NCI-H1930 (cell line): ENCODE measurements at places on chromosomes 2 and 18.

DNA sequence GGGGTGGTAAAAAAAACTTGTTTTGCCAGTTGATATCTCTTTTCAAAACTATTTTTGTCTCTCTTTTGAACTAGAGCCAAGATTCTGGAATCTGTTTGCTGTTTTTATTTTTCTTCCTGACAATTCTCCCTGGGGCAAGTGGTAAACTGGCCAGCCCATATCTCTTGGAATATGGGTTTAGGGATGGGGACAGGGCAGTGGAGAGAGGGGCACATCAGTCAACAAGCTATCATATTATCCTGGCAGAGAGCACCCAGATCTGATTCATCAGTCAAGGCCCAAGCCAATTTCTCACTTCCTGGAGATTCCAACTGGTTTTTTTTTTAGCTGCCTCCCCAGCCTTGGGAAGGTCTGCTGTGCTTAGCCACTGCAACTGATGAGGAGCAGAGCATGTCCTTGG is 52.3 kb downstream of the ARHGAP28 start:
- no peak for DNase-seq

- DNase-seq, result no peak
Measured at GRCh38 chr2:17252258-17252657, 266.0 kb downstream of the RAD51AP2 start.

DNA sequence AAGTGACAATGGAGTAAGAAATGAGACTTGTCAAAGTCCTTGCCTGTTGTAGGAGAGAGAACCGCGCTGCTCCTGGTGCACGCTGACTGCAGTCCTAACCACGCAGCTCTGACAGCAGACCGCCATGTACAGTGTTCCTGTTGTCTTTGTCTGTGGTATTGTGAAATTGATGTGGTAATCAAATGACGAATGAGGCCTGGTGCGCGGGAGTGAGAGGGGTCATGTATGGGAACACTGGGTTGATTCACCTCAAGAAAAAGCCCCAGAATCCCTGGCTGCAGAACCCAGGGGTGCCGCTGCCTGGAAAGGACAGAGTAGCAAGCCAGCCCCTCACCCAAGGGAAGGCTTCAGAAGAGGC is 64.0 kb downstream of the INPP4A start:
- no peak for DNase-seq

GRCh38 chr2:54680397-54681041 is 42.9 kb upstream of the EML6 start:
- DNase-seq, result no peak

DNA sequence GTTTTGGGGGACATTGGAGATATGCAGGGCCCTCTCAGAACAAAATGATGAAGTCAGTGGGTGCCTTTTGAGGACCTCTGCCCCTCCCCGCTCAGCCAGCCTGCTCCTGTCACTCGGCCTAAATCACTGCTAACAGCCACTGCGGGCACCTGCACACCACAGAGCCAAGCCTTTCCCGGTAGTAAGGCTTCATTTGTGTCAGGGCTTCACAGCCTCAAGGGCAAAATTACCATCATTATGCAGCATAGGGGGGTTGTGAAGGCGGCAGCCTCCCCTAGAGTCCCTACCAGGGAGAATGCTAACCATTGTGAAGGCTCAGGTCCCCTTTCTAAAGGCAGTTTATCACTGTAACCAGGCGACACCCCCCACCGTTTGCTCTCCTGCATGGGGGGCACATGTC is 519.8 kb upstream of the MYT1L start:
- no peak for DNase-seq

DNA sequence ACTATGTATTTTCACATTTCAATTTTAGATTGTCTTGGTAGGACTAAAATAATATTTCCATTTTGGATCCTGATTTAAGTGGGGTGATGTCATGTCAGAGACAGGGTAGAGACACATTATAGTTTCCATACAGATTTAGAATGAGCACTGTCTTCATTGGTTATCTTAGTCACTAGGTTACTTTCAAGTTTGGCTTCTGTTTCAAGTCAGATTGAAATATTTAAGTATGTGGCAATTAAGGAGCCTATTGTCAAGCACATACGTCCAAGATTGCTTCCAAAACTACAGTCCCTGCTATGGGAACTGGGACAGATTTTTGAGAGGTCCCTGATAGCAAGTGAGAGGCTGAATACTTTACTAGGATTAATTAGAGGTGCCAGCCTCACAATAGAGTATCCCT is 89.2 kb upstream of the FAM117B start:
- DNase-seq, result no peak

- no peak for DNase-seq
Measured at GRCh38 chr2:189913821-189914220, 129.6 kb downstream of the PMS1 start.

DNA sequence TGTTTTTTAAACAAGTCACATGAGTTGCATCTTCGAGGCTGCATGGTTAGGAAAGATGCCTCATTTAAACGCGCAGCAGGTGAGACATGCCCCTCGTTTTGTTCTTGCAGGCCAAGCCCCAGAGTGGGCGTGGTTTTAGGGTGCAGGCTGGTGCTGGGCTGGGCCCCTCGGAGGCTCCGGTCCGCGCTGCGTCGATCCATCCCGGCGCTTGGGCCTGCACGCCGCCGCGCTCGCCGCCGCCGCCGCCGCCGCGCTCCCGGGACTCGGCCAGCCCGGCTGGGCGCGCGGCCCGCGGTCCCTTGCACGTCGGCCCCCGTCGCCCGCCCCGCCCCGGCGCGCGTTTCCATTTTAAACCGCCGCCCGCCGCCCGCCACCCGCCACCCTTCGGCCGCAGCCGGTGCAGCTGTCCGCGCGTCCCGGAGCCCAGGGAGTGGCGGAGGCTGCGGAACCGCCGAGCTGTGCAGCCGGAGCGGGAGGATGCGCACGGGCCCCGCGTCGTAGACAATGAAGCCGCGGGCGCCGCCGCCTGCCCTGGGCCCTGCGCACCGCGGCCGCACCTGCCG is 175.5 kb downstream of the AGAP1 start:
- peak; percentile 63 for DNase-seq

DNA sequence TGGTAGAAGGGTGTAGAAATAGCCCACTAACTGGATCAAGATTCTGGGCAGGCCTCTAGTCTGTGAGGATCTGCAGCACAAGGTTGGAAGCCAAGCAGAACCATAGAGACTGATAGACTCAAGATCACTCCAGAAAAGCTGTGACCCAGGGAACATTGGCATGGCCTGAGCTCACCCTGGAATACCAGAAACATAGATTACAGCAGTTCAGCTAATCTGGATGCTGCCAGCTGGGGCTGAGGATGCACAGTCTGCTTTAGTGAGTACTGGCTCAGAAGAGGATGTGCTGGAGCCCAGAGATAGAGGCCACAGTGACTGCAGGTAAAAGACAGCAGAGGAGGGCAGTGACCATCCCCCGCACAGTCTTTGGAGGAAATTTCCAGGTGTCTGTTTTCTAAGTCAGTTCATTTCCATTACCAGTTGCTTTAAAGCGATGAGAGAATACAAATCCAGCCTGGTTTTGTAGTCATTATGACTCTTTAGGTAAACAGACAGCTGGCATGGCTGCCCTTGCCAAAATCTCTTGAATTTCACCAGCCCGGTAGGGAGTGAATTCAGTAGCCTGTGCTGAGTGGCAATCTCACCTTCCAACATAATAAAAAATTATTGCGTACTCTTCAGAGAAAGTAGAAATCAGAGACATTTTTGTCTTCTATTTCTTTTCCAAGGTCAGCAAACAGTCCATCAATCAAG is 119.2 kb downstream of the ANTXR1 start:
- no peak for DNase-seq

DNA sequence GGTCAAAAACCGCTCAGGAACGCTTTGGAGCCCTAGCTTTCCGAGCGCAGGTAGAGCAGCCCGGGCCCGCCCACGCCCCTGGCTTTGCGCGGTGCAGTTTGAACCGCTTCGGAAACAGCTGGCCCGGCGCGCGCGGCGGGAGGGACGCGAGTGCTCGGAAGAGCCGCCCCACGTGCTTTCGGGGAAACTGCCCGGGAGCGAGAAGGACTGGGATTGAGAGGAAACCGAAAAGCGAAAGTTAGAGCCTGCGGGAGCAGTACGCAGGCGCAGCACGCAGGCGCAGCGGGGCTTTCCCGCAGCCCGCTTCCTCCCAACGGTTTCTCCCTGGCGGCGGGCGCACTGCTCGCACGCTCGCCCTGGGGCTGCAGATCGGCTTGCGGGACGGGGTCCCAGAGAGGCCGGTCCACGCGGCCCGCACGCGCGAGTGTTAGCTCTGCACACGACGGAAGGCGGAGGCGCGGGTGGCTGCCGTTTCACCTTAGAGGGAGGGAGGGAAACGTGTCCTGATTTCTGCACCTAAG is 6.3 kb upstream of the STAT1 start:
- DNase-seq, result peak; percentile 93

- no peak for DNase-seq
Measured at GRCh38 chr2:187393211-187393610, 54.8 kb downstream of the CALCRL start.

GRCh38 chr2:217732992-217733391 is 269.8 kb downstream of the TNS1 start:
- DNase-seq, result no peak

DNA sequence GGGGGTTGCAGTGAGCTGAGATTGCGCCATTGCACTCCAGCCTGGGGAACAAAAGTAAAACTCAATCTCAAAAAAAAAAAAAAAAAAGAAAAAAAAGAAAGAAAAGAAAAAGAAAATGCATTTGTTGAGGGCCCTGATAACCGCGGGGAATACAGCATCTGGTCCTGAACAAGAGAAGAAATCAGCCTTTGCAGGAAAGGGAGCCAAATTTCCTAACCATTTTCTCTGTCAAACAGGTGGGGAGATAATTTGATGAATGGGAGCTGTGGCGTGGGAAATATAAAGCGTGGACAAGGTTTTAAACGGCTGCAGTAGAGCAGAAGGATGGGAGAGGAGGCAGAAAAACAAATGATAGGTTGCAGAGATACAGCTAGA is 864 bp downstream of the E2F6 start:
- DNase-seq, result no peak

DNA sequence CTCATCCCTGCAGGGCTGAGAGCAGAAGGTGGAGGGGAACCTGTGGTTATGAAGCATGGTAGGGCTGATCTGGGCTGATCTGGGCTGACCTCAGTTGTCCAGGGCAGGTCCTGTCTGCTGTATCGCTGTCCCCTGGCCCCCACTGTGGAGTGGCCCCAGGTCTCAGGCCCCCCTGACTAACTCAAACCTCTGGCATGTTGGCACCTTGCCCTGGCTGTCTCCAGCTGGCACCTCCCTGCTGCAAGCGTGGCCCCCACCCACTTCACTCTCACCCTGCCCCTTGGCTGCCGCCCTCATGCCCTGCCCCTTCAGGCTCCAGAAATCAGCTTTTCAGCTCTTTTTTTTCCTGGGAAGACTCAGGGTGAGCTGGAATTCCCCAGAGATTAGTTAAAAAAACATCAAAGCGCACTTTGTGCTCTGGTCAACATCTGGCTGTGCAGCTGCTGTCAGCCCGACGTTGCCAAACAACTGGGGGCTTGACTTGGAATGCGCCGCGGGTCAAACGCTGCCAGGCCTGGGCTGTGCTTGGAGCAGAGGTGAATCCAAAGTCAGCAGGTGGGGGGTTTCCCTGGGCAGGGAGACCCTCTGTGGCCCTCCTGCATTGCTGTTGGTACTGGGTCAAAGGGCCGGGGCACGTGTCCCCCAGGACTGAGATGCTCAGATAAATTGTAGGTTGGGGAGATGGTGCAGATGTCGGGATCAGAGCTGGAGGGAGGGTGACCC is 173.8 kb upstream of the HDAC4 start:
- no peak for DNase-seq

DNA sequence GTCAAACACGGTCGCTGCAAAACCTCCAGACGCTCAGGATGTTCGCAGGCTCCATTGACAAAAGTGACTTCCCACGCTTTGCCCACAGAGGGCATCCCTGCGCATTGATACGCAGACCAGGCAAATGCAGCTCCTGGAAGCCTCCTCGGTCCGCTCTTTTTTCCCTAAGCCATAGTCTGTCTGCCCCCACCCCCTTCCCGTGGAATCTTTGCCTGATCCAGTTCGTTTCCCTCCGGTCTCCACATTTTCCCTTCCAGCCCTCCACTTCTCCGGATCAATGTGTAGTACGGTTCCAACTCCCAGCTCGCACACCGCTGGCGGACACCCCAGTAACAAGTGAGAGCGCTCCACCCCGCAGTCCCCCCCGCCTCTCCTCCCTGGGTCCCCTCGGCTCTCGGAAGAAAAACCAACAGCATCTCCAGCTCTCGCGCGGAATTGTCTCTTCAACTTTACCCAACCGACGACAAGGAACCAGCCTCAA is at the start of gene DCC:
Gene DCC, plus strand, starts transcription at position 307 of the 481 bp plus-strand sequence. CDS start 591 bp downstream, outside the sequence.
- no peak for DNase-seq

GRCh38 chr2:12642859-12643258 is 73.9 kb upstream of the TRIB2 start:
- DNase-seq, result no peak

GRCh38 chr18:27008575-27008974 is 143.1 kb upstream of the AQP4 start:
- no peak for DNase-seq

DNA sequence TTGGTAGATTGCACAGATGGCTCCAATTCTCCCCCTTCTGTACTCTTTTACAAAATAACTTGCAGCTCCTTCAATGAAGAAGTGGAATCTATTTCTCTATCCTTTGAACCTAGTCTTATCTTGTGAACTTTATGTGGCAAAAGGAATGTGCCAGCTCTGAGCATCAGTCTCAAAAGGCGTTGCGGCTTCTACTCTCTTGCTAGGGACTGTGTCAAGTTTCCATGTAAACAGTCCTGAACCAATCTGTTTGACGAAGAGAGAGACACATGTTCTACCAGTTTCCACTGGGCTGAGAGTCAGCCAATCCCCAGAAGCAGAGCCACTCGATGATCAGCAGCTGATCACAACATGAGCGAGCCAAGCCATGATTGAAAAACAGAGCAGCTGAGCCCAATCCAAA is 439.7 kb upstream of the SETBP1 start:
- no peak for DNase-seq

- DNase-seq, result no peak
Measured at GRCh38 chr2:154130821-154131220, 259.1 kb downstream of the GALNT13 start.

GRCh38 chr2:53549497-53549896 is 218.1 kb upstream of the CHAC2 start:
- DNase-seq, result no peak

- peak; percentile 18 for DNase-seq
Measured at GRCh38 chr2:68196120-68196716, 38.5 kb downstream of the PNO1 start.

DNA sequence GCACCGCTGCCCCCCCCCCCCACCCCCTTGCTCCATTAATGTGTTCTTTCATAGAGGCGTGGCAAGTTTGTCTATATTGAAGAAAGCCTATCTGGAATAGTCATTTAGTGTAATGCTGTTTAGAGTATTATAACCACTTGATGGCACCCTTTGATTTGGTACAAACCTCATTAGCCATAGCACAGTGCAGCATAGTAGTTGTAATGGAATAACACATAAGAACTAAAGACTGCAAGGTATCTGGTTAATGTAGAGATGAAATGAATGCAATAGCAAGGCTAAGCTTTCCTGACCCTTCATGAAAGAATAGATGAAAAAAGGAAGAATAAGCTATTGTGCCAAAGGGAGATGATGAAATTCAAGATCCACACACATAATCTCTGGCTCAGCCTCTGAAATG is 81.9 kb downstream of the EHBP1 start:
- DNase-seq, result peak; percentile 15

DNA sequence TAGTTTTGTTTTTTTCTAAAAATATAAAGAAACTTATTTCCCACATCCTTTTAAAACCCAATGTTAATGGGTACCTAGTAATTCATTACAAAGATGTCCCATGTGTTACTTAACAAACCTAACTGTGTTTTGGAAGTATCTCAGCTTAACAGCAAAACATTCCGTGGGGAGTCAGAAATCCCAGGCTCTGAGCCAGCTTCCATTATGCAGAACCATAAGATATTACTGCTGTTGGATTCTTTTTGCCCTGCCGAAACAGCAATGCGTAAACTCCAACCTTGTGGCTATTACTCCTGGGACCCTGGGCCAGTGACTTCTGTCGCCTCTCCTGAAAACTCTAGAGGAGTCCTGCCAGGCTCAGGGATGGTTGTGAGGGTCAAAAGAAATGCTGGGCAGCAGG is 174.1 kb downstream of the UXS1 start:
- DNase-seq, result no peak
